Stimulated activated CD4-positive, alpha-beta T cell treated with anti-CD3 and anti-CD28 coated beads, Interleukin-1b, Interleukin-23, amount 100 ng/mL, for 1 hour (primary cell): ENCODE measurements at places on chromosomes 6 and 20.

DNA sequence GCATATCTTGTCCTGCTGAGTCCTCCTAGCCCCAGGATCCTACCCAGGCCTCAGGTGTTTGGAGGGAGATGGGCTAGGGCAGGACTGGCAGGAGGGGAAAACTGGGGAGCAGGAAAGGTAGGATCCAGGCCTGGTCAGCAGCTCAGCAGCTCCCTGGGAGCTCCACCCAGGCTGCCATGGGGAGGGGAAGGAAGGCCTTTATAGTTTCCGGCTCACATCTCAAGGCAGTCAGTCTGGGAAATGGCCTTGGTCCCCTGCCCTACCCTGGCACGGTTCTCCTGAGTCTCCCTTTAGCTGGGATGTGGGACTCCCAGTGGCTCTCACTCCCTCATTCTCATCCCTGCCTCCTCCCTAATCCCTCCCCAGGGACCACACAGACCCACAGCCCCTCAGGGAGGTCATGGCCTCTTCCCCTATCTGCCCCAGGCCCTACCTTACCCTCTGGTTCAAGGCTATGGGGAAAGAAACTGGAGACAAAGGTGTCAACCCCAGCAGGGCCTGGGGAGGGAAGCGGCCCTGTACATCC is 1.6 kb downstream of the SLC44A4 start:
- no peak for DNase-seq

GRCh38 chr6:132300323-132300949 is 100.8 kb downstream of the MOXD1 start:
- DNase-seq: no peak

GRCh38 chr6:150025201-150025917 is at the start of gene RAET1L:
TSS of gene RAET1L (minus strand) at chr6:150025532. CDS start at chr6:150025471, 61 bp downstream.
- DNase-seq: no peak

DNA sequence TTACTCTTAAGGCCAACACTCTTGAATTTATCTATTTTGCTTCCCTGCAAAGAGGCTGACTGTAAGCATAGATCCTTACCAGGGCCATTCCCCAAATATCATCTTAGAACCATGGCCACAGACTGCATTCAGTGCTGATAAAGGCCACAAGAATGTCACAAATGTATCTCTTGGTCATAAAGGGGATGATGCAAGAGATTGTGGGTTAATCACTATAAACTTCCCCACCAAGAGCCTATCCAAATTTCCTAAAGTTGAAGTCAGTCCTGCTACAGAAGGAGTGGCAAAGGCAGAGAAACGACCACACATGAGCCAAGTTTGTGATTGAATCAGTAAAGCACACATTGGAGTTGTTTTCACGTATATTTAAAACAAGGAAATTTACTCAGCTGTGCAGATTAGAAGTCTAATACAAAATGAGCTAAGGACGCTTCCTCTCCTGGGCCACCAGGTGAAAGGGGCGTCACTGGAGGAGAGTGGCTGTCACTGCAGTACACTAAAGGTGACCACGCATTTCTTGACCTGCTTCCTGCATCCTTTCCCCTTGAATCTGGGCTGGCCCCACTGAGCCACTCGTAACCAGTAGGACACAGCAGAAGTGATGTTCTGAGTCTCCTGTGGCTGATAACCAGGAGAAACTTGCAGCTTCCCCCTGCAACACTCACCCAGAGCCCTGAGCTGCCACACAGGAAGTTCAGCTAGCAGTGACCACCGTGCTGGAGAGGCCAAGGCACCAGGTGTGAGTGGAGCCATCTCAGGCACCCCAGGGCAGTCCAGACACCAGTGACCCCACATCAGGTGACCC is 181.9 kb downstream of the SYNDIG1 start:
- no peak for DNase-seq

GRCh38 chr6:163991321-163991720 is 576.8 kb downstream of the QKI start:
- no peak for DNase-seq

DNA sequence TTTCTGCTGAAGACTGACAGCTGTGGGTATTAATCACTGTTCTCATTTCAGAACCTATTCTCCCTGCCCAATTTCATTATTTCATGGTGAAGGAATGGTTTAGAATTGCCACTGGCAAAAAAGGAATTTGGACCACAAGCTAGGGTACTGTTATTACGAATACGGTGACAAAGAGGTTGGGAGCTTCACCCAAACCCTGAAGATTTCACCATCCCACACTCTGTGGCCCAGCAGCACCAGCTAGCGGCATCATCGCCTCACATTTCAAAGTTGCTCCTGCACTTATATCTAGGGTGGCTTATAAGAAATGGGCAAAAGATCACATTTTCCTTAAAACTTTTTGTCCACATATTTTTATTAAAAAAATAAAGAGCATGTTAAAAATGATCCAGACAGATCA is 236.1 kb downstream of the SYNDIG1 start:
- no peak for DNase-seq

DNA sequence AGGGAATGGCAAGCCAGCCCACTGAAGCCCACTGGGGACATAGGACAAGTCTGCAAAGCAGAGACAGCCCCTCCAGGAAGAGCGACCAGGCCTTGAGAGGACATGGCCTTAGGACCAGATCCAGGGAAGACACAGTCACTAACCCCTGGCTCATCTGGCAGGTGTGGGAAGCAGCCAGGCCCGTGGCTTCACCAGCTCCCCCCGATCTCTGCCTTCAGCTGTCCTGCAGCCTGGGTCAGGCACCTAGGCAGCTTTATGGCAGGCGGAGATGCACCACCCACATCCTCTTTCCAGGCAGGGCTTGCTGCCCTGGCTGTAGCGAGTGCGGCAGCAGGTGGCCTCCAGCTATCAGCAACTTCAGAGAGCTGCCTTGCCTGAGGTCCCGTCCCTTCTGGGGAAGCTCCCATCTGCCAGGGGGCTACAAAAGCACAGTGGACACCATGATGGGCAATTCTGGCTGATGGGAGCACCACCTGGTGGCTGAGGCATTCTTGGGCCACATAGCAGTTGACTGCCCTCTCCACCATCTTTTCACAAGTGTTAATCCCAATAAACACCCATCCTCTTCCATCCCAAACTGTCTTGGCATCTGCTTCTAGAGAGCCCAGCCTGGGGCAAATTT is 85.8 kb downstream of the DZANK1 start:
- no peak for DNase-seq

DNA sequence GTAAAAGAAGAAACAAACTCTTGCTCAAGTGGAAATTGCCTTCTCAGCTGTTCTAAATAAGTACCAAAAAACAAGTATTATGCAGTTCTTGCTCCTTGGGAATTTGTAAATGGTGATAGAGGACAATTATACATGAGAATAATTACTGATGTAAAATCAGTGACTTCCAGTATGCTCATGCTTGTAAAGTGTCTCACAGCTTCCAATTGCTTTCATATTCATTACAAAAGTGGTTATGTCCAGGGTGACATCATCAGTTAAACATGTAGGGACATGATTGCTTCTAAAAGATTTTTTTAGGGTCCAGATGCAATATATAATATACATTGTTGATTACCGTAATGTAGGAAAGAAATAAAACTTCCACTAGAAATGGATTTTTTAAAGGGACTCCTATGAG is 122.8 kb upstream of the B3GAT2 start:
- no peak for DNase-seq

DNA sequence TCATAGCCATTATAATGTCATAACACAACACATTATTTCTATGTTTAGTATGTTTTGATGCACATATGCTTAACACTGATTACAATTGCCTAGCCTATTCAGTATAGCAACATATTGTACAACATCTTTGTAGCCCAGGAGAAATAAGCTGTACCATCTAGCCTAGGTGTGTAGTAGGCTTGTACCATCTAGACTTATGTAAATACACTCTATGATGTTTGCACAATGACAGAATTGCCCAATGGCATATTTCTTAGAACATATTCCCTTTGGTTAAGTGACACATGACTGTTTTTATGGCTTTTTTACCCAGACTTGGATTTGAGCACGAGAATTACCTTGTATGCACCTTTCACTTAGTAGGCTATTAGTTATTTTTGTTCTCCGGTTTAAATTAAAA is 64.5 kb upstream of the HIVEP1 start:
- DNase-seq: no peak

DNA sequence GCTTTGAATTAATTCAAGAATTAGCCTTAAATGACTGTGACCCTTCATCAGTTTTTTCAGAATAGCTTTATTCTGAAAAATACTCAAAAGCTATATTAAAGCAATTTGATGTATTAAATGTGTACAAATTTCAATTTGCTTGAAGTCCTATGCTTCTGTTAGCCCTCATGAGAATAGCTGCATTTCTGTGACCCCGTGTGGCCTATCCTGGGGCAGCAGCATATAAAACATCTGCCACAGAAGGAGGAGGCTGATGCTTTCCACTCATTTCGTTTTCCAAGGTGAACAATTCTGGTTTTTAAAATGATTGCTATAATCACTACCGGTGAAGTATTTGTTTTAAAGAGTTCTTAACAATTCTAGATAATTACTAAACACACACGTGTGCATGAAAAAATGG is 360.3 kb downstream of the BTBD9 start:
- DNase-seq: no peak

- DNase-seq: no peak
Measured at GRCh38 chr6:159110013-159110412, 59.2 kb upstream of the FNDC1 start.
